Stimulated activated CD4-positive, alpha-beta T cell treated with anti-CD3 and anti-CD28 coated beads, TNF-alpha, amount 100 ng/mL, for 4 hours (primary cell): ENCODE measurements at places on chromosomes 2 and 18.

DNA sequence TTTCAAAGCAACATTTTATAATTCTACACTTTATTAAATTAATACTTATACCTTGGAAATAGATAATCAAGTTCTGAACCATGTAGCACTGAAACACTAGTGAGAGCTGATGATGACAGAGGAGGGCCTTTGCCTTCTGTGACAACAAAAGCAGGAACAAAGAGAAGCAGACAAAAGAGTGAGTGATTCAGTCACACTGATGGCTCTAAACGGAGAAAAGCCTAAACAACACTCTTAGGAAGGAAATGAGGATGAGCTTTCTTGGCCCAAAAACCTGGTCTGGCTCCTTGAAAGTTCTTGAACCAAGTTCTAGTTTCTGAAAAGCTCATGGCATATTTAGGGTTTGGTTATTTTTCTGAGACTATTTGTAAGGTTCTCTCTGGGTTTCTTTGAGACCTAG lies 271.9 kb downstream of the DPP10 start:
- DNase-seq, result no peak

DNA sequence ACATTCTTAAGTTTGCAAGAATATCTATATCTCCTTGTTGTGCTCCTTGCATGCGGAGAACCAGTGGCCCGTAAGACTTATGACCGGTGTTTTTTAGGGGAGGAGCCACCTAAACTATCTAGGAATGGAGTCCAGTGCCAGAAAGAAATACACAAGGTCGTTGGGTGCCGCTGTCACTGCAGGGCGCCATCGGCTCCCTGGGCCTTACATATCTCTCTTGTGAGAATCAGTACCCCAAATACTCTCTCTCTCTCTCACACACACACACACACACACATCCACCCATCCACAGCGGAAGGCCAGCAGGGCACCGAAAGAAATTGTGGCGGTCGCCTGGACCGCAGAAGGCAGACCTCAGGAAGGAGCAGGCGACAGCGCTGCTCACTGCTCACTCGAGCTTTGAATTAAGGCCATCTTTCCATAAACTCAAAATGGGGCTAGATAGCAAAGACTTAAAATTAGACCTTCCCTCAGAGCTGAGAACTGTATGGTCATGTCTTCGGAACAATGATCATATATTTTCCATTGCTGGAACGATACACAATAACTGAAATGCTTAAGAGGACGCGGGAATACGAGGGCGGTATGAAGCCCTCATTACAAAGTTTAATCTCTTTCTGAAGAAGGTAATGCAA lies 10.4 kb downstream of the NR4A2 start:
- no peak for DNase-seq

GRCh38 chr18:1062588-1062987 lies 157.9 kb downstream of the ADCYAP1 start:
- DNase-seq, result no peak

GRCh38 chr2:11344956-11345677 lies 681 bp upstream of the ROCK2 start:
- peak; percentile 10 for DNase-seq

- no peak for DNase-seq
These were observed 21.5 kb upstream of the MFSD2B start for GRCh38 chr2:23988371-23988770.

- DNase-seq, result no peak
These were observed 6.6 kb downstream of the FZD7 start for GRCh38 chr2:202040079-202040844.

DNA sequence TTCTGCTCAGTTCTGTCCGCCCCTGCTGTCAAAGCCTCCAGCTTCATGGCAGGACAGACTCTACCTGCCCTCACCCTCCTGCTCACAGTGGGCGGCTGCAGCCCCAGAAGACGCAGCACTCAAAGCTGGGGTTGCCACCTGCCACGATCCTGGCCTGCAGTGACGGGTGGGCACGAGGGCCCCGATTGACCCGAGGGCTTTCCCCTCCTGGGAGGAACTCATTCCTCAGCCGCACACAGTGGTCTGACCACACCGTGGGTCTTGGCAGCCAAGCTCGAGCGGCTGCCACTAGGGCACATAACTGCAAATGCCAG lies 47.1 kb downstream of the HS6ST1 start:
- DNase-seq, result no peak

- DNase-seq, result no peak
These were observed 64.5 kb downstream of the OSBPL1A start for GRCh38 chr18:24333084-24333483.

DNA sequence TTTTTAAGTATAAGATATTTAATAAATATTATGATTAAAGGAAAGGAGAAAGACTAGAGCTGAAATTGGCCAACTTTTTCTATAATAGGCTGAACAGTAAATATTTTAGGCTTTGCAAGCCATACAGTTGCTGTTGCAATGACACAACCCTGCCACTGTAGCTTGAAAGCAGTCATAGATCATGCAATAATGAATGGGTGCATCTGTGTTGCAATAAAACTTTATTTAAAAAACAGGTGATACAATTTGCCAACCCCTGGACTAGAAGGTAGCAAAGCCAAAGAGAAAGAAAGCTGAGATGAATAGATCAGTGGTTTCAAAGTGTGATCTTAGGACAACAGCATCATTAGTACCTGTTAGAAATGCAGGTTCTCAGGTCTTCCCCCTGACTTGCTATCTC lies 219.1 kb downstream of the SETBP1 start:
- DNase-seq, result no peak

DNA sequence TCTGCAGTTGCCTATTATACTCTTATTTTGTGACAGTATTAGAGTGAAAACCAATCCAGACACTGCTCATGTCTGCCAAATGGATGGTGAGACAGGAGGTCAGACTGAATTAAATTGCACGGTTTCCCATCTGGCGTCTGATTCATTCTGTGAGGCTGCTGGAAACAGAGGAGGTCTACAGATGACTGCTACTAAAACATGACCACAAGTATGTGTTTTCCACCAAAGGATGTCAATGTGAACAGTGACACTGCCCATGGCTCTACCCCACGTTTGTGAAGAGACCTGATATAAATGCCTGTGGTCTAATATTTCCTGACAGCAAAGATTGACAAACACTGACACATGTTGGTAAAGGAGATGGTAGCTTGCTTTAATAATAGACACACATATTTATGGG lies 104.3 kb upstream of the ST6GAL2 start:
- DNase-seq, result no peak

DNA sequence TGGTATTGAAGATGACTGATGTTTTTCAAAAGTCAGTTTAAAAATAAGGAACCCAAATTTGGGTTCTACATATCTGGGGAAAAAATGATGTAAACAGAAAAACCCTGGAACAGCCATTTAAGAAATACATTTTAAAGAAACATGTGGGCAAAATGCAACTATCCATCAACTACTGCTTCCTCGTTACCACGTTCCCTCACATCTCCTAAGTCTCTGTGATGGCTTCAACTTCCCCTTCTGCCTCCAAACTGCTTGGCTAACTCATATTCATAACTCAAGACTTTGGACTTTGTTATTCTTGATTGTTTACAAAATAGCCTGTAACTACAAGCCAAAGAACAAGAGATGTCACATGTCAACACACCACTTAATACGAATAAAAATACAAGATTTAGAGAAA lies 116.3 kb downstream of the DYM start:
- no peak for DNase-seq

DNA sequence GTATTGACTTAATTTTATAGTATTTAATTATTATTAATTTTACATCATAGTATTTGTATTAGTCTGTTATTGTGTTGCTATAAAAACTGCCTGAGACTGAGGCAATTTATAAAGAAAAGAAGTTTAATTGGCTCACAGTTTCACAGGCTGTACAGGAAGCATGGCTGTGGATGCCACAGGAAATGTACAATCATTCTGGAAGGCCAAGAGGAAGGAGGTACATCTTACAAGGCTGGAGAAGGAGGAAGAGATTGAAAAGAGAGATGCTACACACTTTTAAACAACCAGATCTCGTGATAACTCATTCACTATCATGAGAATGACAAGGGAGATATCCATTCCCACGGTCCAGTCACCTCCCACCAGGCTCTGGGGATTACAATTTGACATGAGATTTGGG lies 2019.4 kb upstream of the PIK3C3 start:
- DNase-seq, result no peak

DNA sequence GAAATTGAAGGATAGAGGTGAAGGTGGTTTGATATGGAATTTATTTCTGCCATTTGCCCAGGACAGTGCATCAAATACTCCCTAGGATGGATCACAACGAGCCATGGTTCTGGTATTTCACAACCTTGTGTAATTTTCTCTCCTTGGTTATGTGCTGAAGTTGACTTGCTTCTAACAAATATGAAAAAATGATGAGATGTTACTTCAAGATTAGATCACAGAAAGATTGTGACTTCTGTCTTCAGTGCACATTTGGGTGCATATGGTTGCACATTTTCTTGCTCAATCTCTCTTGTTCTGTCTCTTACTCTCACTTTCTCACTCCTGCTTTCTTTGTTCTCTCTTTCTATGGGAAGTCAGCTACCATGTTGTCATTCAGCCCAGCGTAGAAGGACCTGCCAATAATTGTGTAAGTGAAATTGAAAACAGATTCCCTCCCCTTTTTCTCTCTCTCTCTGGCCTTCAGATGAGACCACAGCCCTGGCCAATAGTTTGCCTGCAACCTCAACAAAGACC lies 104.6 kb upstream of the RMDN2 start:
- no peak for DNase-seq

DNA sequence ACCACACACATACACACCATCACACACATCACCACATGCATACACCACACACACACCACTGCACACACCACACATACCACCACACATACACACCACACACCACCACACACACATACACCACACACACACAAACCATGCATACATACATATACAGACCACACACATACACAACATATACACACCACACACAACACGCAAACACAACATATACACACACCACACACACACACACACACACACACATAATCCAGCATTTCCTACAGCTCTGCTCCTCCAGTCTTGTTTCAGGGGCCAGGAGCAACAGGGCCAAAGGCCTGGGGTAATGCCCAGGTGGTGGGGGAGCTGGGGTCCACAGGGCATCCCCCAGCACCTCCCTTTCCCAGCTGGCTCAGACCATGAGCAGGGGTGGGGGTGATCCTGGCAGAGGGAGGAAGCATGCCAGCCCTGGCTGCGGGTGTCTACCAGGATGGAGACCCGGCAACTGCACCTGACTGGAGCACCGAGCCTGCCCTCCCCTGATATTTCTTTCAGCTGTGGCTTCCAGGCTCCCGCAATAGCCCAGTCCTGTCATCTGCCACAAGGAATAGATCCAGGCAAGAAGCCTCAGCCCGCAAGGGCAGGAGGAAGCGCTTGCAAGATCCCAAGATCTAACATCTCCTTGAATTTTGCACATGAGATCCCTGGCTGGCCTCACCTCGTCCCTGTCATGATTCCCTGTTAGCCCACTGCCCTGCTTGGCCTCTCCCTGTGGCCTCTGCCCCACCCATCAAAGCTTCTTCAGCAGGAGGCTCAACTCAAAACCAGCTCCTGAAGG lies 196.9 kb downstream of the TNS1 start:
- no peak for DNase-seq

- no peak for DNase-seq
These were observed 25.4 kb upstream of the CDH7 start for GRCh38 chr18:65725251-65726050.

DNA sequence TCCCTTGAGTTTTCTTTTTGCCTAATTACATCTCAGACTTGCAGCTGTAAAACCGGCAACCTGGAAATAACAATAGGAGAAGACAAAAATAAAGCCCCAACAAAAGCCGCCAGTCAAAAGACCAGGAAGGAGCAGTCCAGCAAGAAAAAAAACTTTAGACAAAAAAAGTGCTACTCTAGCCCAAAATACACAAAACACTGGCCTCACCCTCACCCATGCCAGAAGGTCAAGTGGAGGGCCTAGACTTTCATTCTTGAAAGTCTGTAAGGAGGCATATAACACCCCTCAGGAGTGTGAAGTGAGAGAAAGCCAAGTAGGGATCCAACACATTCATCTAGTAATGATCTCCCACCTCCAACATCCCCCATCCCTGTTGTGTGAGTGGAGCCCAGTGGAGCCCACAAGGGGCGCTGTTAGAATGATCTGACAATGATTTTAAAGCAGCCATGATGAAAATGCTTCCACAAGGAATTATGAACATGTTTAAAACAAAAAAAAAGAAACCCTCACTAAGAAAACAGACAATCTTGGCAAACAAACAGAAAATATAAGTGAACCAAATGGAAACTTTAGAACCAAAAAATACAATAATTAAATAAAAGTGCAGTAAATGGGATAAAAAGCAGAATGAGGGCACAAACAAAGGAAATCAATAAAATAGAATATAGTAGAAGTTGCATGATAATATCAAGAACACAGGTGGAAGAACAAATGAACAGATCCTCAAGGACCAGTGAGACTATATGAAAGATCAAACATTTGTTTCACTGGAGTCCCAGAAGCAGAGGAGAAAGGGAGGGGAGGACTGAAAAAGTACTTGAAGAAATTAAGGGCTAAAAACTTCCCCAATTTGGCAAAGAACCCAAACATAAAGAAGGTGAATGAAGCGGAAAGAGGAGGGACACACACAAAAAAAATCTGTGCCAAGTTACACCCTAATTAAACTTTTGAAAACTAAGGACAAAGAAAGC lies 23.9 kb downstream of the SESTD1 start:
- DNase-seq, result no peak

DNA sequence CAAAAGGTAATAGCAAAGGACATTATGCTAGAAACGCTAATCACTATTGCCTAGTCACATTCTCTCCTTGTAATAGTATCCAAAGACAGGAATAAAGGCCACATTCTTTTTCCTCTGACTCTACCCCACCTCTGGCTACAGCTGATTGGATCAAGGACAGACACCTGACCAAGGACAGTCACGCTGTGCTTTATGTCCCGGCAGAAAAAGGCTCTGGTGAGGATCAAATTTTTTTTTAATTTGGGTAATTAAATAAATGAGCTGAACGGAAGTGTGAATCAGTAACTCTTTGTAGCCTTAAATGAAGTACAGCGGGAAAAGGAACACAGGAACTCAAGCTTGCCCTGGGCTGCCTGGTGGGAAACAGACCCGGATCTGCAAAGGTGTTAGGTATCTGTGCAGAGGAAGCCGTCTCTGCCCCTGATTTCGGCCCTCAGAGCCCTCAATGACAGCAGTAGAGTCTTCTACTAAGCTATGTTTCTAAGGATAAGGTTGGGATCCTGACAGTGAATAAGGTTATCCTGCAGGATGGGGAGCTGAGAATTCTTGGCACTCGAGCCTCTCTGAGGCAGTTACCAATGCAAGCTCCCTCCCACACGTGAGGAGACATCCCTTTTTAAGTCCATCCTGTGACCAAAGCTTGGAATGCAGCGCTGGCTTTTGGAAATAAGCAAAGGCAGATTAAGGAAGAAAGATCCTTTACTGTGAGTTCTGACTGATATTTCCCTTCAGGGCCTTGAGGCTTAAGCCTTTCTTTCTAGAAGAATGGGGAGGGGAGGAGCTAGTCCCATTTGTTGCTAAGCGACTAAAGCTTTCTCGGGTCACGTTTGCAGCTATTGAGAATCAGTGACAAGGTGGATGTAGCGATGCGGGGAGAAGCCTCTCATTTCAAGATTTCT lies 37.8 kb upstream of the IKZF2 start:
- no peak for DNase-seq

- no peak for DNase-seq
These were observed 6.1 kb downstream of the SMAD7 start for GRCh38 chr18:48944634-48945033.
